ENCODE measurements at places on chromosomes 6 and 20. TPM values are rescaled to one million over a fixed set of nuclear protein-coding genes. Genes with fewer than 3 reads are reported as not detected.

GRCh38 chr20:49420811-49421295 is 61.6 kb downstream of the KCNB1 start:
- no peak for DNase-seq

Gene NTSR1
- total RNA-seq = not detected

- peak; percentile 59 for DNase-seq
These were observed 111.8 kb upstream of the ZFP64 start for GRCh38 chr20:52303281-52303950.

Gene COL20A1
- total RNA-seq = not detected

GRCh38 chr6:99014061-99014460 is 66.3 kb upstream of the FBXL4 start:
- DNase-seq = no peak

DNA sequence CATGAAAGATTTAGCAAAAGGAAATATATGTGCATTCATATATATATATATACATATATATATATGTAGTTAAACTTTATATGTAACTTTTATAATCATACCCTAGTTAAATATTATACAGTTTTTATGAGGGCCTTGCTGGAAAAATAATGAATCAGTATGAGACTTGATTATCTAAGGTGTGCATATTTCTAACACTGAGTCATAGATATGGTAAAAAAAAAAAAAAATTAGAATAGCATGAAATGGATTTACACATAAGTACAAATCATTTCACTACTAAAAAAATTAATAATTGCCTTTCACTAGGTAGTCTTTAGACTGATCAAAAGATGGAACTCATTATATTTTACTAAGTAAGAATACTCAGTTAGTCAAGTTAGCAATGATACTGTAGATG is 51.3 kb upstream of the DST start:
- DNase-seq = no peak
